RCC 7860 (cell line): ENCODE measurements at places on chromosomes 7 and 10.

DNA sequence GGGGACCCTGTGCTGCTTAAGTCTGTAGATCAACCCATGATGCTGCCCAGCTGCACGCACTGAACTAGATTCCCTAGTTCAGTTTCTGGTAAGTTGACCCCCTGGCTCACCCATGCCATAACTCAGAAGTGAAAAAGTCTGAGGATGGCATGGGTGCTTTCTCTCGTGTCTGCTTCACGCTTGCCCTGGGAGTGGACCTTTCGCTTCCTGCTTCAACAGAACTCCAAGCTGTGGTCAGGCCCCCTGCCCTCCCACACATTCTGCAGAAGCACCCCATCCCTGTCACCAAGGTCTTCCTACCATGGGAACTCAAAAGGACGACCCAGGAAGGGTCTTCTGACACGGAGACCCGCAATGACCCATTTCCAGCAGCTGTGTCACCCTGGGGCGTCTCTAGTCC is 39.9 kb downstream of the LRRC18 start:
- DNase-seq = no peak

DNA sequence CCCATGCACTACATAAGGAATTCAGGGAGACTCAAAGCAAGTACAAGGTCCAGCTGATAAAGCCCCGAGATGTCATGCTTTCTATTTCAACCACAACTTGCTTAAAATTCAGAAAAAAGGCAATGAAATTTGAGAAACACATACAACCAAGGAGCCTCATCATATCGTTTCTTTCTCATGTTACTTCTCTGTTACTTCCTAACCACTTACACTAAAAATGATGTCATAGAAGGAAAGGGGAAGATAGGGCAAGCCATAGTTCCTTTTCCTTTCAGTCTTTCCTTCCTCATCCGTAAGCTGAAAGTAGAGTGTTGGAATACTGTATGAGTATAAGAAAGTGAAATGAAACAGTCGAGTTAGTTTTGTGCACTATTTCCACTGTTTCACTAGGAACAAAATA is 27.9 kb upstream of the CDK14 start:
- DNase-seq = no peak

DNA sequence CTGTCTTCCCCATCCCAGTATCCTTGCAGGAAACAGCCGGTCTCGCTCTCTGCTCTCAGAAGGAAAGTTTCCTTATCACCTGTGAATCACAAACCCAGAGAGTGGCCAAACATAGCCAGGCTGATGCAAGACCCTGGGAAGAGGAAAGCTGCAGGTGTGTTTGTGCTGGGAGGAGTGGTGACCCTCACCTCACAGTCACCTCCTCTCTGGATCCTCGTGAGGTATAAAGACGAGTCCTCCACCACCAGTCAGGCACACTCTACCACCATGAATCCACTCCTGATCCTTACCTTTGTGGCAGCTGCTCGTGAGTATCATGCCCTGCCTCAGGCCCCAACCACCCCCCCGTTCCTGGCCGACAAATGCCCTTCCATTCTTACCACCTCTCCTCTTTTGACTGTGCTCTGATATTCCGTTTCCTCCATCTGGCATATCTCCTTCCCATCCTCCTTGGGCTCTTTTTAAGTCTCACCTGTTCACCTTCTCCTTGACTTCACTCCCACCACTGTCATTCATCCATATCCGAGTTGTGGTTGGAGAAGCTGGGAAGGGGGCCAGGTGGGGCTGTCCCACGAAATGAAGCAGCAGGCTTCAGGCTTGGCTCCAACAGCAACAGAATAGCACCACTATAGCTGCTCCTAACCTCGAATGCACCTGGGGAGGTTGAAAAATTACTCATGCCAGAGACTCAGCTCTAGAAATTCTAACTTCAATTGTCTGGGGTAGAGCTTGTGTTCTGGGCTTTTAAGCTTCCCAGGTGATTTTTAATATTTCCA is at the start of gene PRSS1:
Gene PRSS1 (plus strand): TSS at position 255 of the 776 bp plus-strand sequence. CDS start 13 bp downstream, at position 268.
- no peak for DNase-seq

- no peak for DNase-seq
Observed at GRCh38 chr7:127781081-127781480, 129.1 kb downstream of the SND1 start.

GRCh38 chr7:66050990-66051448 is 24.6 kb upstream of the ASL start:
- DNase-seq = peak; percentile 87

GRCh38 chr10:29865700-29866355 is 193.6 kb downstream of the JCAD start:
- DNase-seq = no peak

DNA sequence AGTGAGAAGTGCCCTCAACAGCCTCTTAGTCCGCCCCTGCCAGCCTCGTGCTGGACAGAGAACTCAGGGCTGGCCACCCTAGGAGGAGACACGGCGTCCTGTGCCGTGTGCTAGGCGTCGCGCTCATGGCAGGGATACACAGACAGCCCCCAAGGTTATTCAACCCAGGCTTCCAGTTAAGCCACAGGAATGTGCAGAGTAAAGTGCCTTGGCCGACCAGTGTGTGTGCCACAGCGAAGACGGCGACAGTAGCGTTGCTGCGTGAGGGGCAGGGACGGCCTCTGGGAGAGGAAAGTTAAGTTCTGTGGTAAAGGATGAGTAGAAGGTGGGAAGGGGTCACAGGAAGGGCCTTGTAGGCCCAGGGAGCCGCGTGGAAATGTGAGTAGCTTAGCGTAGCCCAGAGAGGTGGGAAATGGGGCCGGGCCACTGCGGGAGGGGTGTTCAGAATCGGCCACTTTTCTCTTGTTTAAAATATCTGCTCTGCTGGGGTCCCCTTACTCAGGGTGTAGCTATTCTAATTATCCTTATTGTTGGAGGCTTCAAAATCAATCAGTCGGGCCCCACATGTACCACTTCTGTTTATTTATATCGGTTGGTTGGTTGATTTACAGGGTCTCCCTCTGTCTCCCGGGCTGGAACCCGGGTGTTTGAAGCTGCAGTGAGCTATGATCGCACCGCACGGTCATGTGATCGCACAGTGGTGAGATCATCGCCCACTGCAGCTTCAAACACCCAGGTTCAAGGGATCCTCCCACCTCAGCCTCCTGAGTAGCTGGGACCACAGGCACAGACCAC is 24.5 kb downstream of the TMEM120A start:
- peak; percentile 88 for DNase-seq

- DNase-seq = no peak
Observed at GRCh38 chr10:1141701-1142100, 85.5 kb downstream of the WDR37 start.

DNA sequence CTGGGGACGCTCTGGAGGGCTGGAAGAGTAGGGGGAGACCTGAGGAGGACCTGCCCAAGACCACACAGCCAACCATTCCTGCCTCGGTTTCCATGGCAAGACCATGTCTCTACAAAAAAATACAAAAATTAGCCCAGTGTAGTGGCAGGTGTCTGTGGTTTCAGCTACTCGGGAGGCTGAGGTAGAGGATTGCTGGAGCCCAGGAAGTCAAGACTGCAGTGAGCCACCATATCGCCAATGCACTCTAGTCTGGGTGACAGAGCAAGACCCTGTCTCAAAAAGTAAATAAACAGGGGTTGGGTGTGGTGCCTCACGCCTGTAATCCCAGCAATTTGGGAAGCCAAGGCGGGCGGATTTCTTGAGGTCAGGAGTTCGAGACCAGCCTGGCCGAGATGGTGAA is 48.7 kb downstream of the CLIP2 start:
- no peak for DNase-seq

- DNase-seq = no peak
Observed at GRCh38 chr7:47827351-47827756, 120.9 kb downstream of the PKD1L1 start.

GRCh38 chr7:574661-575395 is 55.2 kb upstream of the PDGFA start:
- DNase-seq = no peak

- DNase-seq = no peak
Observed at GRCh38 chr10:2790396-2791188, 276.8 kb upstream of the PFKP start.

GRCh38 chr10:67663449-67664087 is 32.4 kb downstream of the CTNNA3 start:
- DNase-seq = no peak

DNA sequence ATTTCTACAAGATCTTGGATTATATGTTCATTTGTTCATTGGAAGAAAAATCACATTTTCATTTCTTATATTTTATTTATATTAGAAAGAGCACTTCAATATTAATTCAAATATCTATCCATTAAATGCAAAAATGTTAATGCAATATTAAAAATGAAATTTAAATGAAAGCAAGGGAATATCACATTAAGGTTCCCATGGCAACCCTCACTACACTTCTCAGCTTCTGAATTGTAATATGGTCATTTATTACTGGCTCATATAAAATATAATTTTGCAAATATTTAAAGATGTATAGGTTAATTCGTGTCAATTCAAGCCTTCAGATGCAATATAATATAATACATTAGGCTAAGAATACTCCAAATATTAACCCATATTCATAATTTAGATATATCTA is 38.8 kb downstream of the XRCC2 start:
- DNase-seq = no peak

DNA sequence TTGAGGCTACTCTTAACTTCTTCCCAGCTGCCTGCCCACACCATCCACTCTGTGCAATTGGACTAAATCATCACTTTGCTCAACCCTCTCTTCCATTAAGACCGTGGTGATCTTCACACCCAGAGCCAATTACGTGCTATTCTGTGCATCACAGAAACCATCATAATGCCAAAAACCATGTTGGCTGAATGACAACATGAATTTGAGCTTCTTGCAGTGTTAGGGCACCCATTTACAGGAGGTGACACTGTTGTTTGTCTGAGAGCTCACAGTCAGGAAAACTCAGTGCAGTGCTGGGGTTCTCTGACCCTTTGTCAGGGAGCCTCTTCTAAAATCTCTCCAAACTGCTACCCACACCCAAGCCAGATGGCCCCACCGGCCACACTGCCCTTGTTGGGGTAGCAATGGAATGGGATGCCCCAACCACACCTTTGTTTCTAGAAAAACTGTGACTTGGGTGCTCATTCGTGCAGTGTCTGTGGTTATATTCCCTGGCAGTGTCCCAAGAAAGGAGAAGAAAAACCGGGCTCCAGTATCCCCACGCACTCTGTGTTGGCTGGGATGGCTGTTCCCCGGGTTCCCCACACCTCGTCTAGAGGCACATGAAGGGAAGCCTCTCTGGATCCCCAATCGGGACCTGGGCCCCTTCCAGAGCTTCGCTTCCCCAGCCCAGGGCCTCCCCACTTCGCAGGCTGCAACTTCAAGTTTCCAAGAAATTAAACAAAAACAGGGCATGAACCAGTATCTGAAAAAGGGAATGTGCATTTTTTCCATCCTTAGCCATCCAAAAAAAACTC is 2.0 kb upstream of the TNS3 start:
- no peak for DNase-seq

DNA sequence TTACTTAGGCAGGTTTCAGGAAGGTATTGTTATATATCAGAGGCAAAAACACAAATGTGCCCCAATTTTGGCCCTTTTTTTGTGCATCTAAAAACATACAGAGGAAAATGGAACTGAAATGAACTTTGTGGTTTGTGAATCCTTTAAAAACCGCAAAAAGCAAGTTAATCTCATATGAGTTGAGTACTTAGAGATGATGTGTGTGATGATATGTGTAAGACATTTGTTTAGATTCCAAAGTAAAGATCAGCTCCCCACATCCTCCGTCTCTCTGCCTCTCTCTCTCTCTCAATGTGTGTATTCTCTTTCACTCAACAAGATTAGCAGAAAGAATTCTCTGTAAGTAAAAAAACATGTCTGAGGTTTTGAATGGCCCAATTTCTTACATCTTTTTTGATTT is 201.9 kb downstream of the MALRD1 start:
- DNase-seq = peak; percentile 36

GRCh38 chr10:93420091-93420490 is 62.0 kb downstream of the MYOF start:
- DNase-seq = no peak

- DNase-seq = peak; percentile 34
Observed at GRCh38 chr7:114989531-114989930, 67.6 kb downstream of the MDFIC start.

DNA sequence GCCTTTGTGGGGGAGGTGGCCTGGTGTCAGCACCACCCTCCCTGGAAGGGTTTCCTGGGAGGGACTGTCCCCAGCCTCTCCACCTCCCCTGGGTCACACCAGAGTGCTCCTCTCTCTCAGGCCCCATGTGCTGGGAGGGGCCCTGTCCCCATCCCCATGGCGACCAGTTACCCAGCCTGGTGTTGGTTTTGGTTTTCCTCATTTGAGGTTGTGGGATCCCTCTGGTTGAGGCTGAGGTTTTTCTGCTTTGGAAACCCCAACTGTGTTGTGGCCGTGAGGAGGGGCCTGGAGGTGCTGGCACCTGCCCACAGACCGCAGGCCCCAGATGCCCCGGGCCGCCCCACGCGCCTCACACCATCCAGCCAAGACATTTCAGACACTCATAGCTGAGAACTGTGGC is 106.3 kb downstream of the GRK5 start:
- peak; percentile 68 for DNase-seq

- no peak for DNase-seq
Observed at GRCh38 chr10:123289432-123289831, 135.2 kb downstream of the BUB3 start.

DNA sequence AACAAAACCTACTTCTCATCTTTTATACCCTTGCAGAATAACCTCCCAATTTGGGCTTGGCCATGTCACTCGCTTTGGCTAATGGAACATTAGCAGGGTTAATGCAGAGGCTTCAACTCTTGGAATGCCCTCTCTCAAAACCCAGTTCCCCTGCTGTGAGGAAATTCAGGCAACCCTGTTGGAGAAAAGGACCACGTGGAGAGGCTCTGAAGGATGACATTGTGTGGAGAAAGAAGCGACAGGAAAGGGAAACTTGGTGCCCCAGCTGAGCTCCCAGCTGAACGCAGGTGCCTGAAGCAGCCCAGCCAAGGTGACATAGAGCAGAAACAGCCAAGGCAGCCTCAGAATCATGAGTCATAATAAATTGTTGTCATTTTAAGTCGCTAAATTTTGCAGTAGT is 214.2 kb upstream of the GHITM start:
- DNase-seq = no peak

DNA sequence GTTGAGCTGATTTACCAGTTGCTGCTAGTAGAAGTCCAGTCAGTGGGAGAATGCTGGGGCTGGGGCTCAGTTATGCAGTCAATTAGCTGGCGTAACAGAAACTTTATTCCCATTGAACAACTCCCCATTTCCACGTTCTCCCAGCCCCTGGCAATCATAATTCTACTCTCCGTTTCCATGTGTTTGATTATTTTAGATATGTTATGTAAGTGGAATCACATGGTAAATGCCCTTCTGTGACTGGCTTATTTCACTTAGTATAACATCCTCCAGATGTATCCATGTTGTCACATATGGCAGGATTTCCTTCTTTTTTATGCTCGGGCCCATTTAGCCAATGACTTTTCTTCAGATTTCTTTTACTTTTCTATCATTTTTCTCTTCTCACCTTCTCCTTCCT is 61.1 kb upstream of the EXOC4 start:
- DNase-seq = no peak

GRCh38 chr10:71368643-71369042 is 28.1 kb upstream of the CDH23 start:
- DNase-seq = no peak

DNA sequence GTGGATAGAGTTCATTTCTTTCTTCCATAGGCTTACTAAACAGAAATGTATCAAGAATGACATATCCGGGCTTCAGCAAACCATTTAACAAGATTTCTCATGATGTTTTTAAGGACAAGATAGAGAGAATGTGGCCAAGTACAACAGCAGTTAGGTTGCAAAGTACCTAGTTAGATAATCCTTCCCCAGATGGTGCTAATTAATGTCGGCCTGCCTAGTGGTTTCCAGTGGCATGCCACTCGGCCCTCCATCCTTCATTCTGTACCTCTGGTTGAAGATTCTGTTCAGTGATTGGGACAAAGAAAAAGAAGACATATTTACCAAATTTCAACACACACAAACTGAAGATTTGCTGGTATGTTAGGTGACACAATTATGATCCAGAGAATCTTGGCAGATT is 212.1 kb downstream of the MACC1 start:
- no peak for DNase-seq
